ENCODE measurements at places on chromosomes 11 and 22.

DNA sequence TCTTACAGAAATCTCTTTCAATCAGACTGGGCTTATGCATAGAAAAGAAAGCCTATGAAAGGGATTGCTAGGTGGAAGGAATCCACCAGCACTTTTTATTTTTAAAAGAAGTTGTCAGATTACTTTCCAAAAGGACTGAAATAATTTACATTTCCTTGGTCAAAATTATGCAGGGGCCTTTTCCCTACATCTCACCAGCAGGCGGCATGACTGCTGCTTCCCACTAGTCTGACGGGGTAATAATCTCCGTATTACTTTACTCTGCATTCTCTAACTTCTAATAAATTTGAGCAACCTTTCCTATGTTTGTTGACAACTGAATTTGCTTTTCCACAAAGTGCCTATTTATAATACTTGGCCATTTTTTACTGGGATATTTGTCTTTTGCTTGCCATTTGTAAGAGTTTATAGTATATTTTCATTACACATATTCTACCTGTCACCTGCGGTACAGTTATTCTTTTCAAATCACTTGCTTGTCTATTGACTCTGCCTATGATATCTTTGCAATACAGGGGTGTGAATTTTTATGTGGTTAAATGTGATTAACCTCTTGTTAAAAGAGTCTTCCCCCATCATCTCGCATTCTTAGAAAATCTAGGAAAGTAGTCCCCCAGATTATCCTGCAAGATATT, 51.9 kb upstream of the USP47 start:
- no peak for DNase-seq

- no peak for DNase-seq
Observed at GRCh38 chr11:108945341-108945740, 280.5 kb downstream of the DDX10 start.

GRCh38 chr22:45290410-45290936, 5.7 kb downstream of the UPK3A start:
- DNase-seq = no peak

- DNase-seq = no peak
Observed at GRCh38 chr11:65473278-65473860, 25.5 kb upstream of the MALAT1 start.

DNA sequence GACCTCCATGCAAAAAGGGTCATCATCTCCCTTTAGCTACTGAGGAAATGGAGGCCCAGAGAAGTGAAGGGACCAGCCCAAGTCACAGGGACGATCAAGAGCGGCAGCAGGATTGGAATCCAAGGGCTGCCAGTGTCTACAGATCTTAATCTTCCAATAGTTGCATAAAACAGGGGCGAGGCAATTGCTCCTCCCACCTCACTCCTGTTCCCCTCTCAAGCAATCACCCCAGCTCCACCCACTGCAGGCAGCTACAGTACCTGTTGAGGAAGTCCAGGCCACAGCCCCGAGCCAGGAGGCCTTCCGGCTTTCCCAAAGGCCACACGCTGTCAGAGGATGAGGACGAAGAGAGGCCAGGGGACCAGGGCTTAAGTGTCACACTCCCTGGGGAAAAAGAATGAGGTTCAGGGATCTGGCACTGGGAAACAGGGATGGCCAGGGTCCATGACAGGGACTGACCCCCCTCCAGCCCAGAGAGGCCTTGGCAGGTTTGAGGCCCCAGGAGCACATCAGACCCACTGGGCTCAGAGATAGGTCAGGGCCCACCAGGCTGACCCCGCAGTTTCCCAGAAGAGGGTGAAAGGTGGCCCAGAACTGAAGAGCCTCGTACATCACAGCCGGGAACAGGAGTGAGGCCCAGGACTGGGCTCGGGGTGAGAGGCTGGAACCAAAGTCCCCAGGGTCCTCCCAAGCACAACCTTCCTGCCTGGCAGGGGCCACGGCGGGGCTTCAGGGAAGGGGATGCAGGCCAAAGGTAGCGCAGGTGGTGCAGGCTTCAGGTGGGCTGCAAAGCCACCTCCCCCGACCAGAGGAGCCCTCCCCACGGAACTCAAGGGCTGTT, 16.4 kb upstream of the MFNG start:
- DNase-seq = no peak

- no peak for DNase-seq
Observed at GRCh38 chr11:71147331-71147730, 105.0 kb downstream of the SHANK2 start.

DNA sequence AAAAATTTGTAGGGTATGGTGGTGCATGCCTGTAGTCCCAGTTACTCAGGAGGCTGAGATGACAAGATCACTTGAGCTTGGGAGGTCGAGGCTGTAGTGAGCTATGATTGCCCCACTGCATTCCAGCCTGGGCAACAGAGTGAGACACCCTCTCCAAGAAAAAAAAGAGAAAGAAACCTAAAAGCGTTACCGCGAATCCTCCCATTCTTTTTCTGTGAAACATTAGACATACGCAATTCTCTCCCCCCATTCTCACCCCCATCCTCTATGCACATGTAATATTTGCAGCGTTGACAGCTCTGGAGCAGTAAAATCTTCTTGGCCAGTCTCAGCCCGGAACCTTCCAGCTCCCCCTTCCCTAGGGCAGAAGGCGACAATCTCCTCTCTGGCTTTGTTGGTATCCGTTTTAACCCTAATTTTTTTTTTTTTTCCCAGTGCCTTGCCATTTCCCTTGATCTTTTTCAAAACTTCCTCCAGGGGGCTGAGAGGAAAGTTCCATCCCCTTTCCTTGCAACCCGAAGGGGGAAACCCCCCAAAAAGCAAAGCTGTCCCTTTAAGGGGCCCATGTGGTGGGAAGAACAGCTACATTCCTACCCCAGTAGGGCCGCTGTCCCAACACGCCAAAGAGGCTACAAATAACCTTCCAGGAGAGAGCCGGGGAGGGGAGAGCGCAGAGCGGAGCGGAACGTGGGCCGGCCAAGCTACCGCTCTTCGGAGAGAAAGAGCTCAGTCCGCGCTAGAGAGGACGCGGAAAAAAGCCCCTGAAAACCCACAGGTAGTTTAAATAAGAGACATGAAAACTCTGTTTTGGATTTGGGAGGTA, 1.9 kb downstream of the LRP4 start:
- no peak for DNase-seq

DNA sequence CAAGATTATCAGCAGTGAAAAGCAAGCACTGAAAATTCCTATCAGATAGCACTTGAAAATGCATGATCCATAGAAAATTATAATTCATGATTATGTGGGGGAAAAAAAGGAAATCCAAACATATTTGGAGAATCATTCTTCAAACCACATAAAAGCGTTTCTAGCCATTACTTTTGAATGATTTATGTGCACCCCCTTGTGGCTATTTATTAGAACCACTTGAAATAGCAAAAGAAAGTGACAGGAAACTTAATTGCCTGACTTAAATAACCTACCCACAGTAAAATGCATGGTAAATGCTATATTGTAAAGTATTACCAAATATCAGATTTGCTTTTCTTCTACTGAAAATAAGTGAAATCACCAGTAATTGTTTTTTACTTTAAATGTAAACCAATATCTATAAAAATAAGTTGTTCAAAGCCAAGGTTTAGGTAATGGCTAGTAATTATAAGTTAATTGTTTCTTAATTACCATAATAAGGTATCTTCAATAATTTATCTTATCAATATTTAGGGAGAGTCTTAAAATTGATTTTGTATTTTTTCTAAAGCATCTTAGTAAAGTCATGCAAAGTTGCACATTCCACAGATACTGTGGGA, 168.5 kb downstream of the ARHGAP42 start:
- no peak for DNase-seq

DNA sequence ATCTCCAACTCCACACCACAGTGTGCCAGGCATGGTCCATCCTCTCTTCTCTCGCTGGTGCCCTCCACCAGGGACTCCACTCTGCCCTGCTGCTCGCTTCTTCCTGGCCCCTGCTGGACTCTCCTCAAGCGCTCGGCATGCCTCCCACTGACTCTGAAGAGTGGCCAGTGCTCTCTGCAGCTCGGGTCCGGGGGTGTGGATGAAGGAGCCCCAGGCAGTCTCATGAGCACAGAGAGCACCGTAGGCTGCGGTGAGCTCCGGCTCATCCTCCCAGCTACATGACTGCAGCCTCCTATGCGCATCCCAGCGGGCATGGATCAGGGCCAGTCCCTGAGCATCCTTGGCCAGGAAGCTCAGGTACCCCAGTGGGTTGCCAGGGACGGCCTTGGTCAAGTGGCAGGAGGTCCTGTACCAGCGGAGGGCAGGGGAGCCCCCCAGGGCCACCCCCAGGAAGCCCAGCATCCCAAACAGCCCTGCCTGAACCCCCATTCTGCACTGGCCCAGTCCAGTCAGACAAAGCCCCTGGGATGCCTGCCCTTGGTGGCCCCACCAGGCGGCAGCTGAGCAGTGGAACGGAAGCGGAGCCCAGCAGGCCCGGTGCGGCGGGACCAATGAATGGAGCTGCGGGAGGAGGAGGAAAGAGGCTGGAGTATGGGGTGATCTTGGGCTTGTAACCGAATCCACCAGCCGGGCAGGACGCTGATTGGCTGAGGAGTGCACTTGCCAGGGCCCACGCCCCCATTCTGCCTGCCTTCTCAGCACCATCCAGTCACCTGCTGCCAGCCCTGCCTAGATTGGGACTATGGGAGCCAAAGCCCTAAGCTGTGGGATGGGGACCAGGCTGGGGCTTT, at the start of gene PLA2G3:
Gene PLA2G3, minus strand, starts transcription at position 643 of the 851 bp plus-strand sequence. Its CDS starts 154 bp downstream, at position 489.
- no peak for DNase-seq

DNA sequence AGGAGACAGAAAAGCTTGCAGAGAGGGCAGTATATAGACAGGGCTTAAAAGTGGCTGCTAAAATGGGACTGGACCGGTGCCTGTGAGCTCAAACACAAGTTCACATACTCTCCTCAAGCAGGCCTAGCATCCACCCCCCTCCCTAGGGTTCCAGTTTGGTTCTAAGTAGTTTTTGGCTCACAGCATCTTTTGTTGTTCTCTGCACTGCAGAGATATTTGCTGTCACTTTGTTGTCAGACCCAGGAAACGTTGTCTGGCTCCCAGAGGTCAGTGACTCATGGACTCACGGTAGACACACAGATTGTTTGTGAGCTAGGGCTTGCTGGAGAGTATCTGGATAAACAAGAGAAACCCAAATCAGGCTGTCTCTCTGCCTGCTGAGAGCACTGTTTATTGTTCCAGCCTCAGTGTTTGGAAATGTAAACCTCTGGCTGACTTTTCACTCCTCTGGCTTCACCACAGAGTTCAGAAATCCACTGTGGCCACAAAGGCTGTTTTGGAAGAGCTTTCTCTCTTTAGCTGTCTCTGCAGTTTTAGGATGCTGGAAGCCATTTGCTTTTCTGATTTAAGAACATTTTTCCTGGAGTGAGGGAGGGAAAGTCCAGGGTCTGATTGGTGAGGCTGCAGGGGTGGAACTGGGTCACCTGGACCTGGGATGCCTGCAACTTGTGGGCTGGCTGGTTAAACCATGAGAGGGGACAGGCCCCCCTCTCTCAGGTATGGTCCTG, 303.7 kb upstream of the PLET1 start:
- DNase-seq = no peak

- no peak for DNase-seq
Observed at GRCh38 chr11:110928391-110928790, 216.2 kb upstream of the ARHGAP20 start.

- peak; percentile 28 for DNase-seq
Observed at GRCh38 chr11:88552379-88553062, 215.0 kb upstream of the CTSC start.

DNA sequence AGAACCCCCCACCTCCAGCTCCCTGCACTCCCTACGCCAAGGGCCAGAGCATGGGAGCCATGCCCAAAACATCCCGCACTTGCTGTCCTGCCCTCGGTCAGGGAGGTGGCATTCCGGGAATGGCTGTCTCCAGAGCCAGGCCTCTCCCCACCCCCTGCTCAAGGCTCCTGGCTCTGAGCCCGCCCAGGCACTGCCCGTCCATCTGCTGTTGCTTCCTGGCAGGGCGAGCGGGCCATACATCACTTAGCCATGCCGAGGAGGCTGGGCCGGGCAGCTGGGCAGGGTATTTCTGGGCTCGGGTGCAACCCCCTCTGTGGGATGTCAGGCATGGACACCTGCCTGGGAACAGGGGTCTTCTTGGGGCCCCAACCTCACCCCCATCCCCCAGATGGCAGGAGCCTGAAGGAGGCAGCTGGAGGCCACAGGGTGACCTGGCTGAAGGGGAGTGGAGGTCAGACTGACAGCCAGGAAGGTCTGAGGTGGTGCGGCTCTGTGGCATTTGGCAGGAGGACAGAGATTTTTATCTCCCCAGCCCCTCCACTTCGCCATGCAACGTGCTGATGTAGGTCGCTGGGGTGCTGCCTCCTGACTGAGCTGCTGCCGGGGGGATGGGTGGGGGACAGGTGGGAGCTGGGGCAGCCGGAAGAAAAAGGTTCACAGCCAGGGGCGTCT, 8.7 kb upstream of the CABP7 start:
- no peak for DNase-seq

DNA sequence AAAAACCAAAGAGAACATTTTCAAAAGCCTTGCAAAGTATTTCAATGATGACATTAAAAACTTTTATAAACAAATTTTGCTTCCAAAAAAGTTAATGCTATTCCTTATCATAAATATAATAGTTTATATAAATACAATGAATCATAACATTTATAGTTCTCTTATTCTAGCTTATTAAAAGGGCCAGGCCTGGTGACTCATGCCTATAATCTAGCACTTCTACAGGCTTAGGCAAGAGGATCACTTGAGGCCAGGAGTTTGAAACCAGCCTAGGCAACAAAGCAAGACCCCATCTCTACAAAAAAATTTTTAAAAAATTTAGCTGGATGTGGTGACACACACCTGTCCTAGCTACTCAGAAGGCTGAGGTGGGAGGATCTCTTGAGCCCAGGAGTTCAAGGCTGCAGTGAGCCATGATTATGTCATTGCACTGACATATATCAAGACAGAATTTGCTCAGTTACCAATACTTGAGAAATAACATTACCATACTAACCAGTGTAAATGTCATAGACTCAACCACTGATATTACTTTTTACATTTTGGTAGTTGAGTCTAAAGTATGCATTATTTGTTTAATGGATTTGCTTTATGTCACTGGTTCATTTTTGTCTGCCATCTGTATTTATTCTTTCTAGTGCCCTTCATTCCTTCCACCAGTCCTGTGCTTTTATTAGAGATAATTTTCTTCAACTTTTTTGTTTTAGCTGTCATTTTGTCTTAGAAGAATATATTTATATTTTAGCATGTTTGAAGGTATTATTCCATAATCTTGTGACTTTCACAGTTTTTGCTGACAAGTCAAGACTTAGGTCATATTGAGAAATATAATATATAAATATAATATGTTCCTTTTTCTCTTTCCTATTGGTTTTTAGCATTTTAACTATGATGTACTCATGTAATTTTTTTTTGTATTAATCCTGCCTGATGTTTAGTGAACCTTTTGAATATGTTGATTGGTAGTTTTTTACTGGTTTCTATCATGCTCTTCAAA, 56.2 kb downstream of the CYP2R1 start:
- no peak for DNase-seq
